ENCODE measurements at places on chromosomes 1 and 21.

DNA sequence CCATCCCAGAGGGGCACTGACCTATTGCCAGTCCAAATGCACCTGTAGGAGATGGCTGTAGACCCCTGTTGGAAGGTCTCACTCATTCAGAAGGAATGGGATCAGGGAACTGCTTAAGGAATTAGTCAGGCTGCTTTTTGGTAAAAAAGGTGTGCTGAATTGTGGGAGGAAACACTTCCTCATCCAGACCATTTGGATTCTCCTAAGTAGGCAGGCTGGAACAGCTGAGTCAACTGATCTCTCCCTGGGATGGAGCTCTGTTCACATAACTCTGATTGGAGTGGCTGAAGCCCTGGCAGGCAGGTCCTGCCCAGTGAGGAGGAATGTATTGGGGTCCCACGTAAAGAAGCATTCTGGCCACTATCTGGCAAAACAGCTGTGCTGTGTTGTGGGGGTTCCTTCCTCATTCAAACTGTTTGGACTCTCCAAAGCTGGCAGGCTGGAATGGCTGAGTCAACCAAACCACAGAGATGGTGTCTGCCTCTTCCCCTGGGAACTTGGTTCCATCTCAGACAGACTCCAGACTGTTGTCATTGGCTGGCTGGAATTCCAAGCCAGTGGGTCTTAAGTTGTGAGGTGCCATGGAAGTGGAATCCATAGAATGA lies 70.7 kb upstream of the PDC start:
- DNase-seq, result no peak

GRCh38 chr1:163870666-163871065 lies 548.9 kb downstream of the NUF2 start:
- DNase-seq, result no peak

GRCh38 chr1:9472386-9473031 lies 66.8 kb upstream of the SLC25A33 start:
- DNase-seq, result no peak

GRCh38 chr1:200029822-200030152 lies 2.3 kb downstream of the NR5A2 start:
- DNase-seq, result peak; percentile 38

GRCh38 chr1:177914603-177915002 lies 55.3 kb downstream of the SEC16B start:
- DNase-seq, result no peak

DNA sequence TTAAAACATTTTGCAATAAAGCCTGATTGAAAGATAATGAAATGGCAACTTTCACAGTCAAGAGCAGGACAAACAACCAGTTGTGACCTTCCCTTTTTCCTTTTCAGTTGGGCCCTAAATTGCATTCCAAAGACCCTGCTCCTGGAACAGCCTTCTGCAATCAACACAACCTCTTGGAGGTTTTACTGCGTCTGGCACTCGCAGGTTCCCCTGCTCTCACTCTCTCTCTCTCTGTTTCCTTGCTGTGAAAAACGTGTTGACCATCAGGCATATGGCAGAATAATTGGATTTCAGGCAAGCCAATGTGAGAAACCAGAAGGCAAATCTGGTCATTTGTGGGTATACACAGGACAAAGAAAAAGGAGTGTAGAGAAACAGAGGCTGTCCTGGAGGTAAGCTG lies 23.2 kb downstream of the SLC44A5 start:
- DNase-seq, result no peak

- no peak for DNase-seq
These were observed 54.4 kb upstream of the AJAP1 start for GRCh38 chr1:4599951-4600481.

DNA sequence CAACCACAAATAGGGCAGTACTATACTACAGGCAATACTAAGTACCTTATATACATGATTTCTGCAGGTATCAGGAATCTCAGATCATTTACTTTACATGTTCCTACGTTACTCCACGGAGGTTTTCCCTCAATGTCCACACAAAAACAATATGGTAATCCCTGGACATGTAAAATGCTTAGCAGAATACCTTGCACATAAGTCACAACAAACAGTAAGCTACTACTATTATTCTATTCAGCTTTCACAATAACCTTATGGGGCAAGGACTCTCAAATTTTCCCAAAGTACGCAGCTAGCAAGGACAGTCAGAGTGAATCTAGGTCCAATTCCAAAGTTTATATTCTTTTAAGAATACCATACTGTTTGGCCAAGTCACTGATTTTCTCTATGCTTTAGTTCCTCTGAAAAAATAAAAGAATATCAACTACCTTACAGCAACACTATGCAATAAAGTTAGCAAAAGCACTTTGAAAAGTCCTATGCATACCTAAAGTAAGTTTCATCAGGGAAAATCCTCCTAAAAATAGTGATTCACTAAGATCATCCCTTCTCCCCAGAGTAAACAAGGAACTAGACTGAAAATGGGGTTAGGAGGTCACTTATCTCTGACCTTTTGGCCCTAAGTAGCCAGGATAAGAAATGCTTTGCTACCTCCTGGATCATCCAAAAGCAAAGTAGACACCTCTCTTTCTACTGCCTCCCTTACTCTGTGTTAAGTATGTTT lies 67.4 kb downstream of the LUZP1 start:
- no peak for DNase-seq

- DNase-seq, result no peak
These were observed 5.7 kb upstream of the TNFRSF8 start for GRCh38 chr1:12057382-12057781.

DNA sequence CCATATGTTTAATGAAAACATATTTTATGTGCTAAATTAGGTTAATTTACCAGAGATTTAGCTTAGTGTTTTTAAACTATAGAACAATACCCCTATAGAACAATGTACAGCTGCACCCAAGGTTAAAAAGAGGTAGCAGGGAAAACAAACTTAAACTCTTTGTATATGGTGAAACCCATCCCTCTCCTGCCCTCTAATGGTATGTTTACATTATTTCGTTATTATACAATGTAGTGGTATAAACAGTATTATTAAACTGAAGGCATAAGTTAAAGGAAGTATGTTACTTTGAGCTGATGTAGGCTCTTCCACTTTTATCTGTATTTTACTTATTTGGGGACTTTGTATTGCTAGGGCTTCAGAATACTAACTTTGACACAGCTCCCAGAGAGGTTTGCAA lies 16.7 kb upstream of the ZYG11A start:
- no peak for DNase-seq

DNA sequence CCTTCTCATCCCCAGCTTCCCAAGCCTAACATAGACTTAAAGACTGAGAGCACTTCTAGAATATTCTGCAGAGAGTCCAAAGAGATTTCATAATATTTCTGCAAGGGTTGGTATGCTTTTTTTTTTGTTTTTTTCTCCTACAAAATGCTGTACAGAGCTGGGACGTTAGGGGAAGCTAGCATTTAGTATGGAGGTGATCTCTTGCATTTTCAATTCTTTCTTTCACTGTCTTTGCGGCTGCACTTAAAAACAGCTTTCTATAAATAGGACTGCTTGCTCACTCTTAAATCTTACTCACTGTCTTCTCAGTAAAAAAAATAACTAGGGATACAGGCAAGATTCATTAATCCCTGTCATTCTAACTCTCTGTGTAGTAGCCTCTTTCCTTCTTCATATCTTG lies 7.4 kb downstream of the DSCAM start:
- no peak for DNase-seq

- DNase-seq, result no peak
These were observed 15.3 kb downstream of the HP1BP3 start for GRCh38 chr1:20771780-20772179.

GRCh38 chr21:17513214-17514123 lies 626 bp downstream of the CXADR start:
- DNase-seq, result peak; percentile 79

DNA sequence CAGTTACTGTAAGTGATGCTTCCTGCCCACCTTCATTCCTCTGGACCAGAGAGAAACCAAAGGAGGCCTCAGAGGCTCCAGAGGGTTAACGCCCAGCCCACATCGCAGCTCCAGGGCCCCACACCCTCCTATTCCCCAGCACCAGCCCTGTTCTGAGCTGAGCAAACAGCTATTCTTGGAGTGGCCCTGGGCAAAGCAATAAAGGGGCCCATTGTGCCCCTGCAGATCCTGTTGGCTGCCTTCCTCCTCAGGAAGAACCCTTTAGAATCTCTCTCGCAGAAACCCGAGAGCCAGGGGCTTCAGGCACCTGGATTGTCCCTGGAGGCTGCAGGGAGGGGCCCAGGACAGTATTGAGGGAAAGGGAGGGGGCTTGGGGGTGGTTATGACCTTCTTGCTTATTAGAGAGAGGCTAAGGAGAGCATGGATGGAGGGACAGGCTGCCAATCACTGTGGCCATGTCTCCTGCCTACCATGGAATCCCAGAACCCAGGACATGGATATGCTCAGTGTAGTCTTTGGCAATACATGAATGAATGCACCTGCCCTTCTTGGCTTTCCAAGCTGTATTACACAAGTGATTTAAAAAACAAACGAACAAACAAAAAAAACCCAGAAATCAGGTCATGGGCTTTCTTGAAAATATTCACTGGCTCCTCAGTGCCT lies 9.2 kb downstream of the PADI2 start:
- no peak for DNase-seq

DNA sequence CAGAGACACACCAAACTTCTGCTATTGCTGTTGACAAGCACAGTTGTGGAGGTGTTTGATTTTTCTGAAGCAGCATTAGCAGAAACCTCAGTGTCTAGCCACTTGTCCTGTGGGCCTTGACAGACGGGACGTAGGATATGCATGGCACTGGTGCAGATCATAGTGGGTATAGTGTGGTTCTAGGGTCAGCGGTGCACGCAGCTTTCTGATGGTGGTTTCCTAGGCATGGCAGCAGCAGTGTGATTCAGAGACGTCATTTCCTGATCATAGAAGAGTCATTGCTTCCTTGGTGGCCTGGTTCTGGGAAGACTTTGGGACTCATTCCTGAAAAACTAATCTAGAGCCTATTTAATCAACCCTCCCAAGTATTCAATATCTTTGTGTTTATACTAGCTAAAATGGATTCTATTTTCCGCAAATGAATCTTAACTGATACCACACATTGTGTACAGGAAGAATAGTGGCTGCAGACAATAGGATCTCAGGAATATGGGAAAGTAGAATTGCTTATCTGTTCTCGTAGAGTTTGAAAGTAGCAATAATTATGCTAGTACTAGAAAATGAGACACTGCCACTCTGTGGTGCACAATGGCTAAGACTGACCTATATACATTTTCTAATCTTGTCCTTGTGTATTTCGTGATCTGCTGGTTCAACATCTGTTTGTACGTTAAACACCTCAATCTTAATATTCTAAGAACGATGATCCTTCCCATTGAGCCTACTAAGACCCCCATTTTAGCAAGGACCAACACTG lies 2.8 kb upstream of the USP1 start:
- no peak for DNase-seq

DNA sequence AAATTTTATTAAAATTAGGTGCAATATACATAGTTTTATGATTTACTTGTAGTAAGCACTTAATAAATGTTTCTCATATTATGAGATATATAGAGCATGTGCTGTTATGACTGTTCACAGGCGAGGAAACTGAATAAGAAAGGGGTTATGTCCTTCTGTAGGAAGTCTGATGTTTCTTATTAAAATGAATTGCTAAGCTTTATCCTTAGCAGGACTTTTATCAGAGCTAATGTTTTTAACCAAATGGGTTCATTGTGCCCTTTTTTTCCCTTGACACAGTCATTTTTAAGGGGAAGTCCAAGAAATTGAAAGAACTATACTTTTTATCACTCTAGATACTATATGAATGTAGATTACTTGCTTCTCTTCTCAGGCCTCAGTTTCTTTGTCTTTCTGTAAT lies 285.2 kb downstream of the PTPRC start:
- no peak for DNase-seq

All from eye (tissue), 1 donor.